ENCODE measurements at places on chromosomes 6 and 20.

DNA sequence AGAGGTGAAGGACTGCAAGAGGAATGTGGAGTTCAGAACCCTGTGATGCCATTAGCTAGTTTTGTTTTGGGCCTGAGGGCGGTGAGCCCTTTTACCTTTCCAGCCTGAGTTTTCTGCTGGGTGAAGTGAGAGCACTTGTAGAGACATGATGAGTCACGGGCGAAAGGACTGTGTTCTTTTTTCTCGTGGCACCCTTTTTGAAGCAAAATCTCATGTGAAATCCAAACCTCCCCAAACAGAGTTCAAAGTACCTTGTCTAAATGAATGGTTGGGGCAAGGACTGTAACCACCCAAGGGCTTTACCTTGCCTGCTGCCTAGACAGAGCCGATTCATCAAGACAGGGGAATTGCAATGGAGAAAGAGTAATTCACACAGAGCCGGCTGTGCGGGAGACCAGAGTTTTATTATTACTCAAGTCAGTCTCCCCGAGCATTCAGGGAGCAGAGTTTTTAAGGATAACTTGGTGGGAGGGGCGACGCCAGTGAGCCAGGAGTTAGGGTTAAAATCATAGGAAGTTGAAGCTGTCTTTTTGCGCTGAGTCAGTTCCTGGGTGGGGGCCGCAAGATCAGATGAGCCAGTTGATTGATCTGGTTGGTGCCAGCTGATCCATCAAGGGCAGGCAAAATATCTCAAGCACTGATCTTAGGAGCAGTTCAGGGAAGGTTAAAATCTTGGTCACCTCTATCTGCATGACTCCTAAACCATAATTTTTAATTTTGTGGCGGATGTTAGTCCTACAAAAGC is 25.8 kb downstream of the SAMD5 start:
- no peak for DNase-seq

- no peak for DNase-seq
These were observed at the start of gene MICAL1 for GRCh38 chr6:109455437-109456110. MICAL1 (minus strand) TSS chr6:109455772; CDS start chr6:109454196, 1,576 bp downstream.

GRCh38 chr6:10720265-10720959 is 2.5 kb upstream of the TMEM14C start:
- no peak for DNase-seq

DNA sequence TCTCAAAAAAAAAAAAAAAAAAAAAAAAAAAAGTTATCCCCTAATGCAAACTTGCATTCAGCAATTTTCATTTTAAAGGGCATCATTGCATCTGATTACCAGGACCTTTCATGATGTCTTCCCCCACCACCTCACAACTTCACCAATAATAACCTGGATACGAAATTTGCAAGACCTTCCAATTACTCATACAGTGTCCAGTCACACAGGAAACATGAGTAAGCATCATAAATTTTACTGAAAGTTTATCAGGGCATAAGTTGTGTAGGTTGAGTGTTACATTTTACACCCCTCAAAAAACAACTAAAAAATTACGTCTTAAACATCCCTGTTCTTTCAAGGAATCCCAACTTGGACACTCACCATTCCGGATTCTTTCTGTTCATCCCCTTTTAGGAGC is 79.1 kb upstream of the ANKEF1 start:
- DNase-seq = no peak

DNA sequence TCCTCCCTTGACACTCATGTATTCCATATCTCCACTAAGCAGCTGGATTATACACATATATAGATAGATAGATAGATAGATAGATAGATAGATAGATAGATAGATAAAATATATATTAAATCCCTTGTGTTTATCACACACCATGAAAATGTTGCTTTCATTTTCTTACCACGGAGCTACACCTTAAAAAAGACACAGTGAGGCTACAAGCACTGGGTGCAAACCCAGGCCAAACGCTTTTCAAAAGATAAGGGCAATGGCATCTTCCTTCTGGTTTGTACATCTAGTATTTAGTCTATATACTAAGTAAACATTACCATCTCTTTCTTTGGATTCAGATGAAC is 377.1 kb downstream of the ESR1 start:
- DNase-seq = no peak

GRCh38 chr20:14622796-14623195 is 285.4 kb upstream of the FLRT3 start:
- no peak for DNase-seq

- DNase-seq = no peak
These were observed 436.4 kb downstream of the TFAP2A start for GRCh38 chr6:9978480-9978879.

- no peak for DNase-seq
These were observed 97.0 kb downstream of the SMAP1 start for GRCh38 chr6:70764706-70765105.
